HT-29 (cell line): ENCODE measurements at places on chromosomes 2 and 18.

- no peak for DNase-seq
These were observed 74.9 kb downstream of the CAPN13 start for GRCh38 chr2:30732376-30732775.

- no peak for DNase-seq
These were observed 15.8 kb upstream of the ASPRV1 start for GRCh38 chr2:69977186-69977585.

GRCh38 chr2:113185664-113186432, 12.1 kb downstream of the PSD4 start:
- DNase-seq: no peak

DNA sequence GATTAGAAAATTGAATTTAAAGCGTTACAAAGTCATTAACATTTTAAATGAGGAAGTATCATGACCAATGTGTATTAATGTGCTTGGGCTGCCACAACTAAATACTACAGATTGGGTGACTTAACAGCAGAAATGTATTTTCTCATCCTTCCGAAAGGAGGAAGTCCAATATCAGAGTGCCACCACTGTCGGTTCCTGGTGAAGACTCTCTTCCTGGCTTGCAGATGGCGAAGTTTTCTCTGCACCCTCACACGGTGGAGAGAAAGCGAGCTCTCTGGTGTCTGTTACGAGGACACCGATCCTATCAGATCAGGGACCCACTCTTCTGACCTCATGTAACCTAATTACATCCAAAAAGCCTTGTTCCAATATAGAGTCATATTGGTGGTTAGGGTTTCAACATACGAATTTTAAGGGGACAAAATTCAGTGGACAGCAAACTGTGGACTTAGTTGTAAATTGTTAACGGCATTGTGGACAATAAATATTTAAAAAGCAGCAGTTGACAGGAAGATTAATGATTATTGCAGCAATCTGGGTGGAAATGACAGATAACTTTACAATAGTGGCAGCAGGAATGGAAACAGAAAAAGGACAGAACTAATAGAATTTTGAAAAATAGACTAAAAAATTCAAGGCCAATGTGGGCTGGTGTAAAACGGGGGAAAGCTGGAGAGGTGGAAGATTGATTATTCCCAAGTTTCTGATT, 35.1 kb upstream of the CYRIA start:
- DNase-seq: no peak

DNA sequence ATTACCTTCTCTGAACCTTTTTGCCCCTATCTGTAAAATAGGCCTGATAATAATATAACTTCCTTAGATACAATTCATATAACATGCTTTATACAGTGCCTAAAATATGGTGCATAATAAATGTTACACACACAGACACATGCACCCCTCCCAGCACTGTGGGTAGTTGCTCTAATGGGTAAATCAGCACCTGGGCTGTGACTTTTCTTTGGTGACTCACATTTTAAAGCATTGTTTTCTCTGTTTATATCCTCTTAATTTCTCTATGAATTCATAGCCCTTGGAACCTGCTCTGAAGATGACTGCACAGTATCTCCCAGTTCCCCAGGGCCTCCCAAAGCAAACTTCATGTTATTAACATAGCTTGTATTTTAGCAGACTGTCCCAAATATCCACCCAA, 248.2 kb upstream of the TNP1 start:
- DNase-seq: no peak

DNA sequence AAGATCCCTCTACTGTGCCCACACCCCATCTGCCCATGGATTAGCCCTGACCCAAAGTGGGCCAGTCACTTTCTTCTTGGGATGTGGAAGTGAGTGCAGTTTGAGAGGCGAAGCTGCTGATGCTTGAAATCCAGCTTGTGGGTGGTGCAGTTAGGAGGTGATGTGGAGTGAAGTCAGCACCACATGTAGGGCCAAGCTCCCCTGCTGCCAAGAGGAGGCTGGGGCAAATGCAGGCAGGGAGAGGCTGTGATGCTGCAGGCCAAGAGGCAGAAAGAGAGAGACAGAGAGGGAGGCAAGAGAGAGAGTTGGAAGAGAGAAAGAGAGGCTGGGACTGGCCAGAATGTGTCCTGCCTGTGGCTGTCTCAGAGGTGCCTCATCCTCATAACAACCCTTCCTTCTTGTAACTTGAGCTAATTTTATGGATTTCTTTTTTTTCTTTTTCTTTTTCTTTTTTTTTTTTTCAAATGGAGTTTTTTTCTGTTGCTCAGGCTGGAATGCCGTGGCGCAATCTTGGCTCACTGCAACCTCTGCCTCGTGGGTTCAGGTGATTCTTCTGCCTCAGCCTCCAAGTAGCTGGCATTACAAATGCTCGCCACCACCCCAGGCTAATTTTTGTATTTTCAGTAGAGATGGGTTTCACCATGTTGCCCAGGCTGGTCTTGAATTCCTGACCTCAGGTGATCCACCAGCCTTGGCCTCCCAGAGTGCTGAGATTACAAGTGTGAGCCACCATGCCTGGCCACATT, 35.3 kb upstream of the CAB39 start:
- DNase-seq: no peak

- DNase-seq: peak; percentile 65
These were observed 41.1 kb downstream of the LDAH start for GRCh38 chr2:20781656-20782265.

GRCh38 chr2:189069855-189070619, 95.9 kb downstream of the COL3A1 start:
- no peak for DNase-seq

DNA sequence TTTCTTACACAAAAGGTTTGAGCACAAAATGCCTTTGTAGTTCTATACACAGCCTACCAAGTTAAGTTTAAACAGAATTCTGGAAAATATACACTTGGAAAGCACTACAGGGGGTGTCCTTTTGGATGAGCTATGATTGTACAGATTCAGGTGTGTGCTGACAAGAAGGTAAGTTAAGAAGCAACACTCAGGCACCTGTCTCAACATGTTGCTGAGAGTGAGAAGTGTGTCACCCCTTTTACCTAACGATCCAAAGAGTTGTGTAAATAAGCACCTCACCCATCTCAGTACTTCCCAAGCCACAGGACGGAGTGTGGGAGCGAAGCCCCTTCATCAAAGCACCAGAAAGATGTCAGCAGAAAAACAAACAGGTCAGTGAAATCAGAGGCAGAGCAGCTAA, 109.5 kb upstream of the DAPL1 start:
- DNase-seq: no peak

GRCh38 chr2:103361712-103362111, 599.9 kb downstream of the TMEM182 start:
- DNase-seq: no peak

DNA sequence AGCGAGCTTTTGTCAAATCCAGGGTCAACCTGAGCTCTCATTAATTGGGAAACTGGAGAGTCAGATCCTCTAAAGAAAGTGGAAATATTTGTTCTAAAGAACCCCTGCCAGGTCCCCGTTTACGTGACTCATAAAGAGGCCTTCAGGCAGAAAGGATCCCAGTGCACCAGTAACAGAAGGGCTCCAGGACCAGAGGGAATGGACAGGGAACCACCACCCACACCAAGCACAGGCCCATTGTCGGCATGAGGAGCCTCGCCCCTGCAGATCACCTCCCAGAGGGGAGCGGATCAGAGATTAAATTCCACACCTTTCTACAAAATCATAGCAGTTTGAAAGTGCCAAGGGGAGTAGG, 16.4 kb upstream of the C1QL2 start:
- no peak for DNase-seq

GRCh38 chr2:174826051-174826450, 61.8 kb upstream of the CHRNA1 start:
- no peak for DNase-seq
